ENCODE measurements at places on chromosomes 11 and 22.
A peak's percentile ranks its signal among the peaks of the same experiment; 100 is the strongest.

- DNase-seq: no peak
Observed at GRCh38 chr22:47775686-47776085, 1013.2 kb downstream of the TBC1D22A start.

- DNase-seq: no peak
Observed at GRCh38 chr11:109480251-109480650, 58.3 kb downstream of the C11orf87 start.

DNA sequence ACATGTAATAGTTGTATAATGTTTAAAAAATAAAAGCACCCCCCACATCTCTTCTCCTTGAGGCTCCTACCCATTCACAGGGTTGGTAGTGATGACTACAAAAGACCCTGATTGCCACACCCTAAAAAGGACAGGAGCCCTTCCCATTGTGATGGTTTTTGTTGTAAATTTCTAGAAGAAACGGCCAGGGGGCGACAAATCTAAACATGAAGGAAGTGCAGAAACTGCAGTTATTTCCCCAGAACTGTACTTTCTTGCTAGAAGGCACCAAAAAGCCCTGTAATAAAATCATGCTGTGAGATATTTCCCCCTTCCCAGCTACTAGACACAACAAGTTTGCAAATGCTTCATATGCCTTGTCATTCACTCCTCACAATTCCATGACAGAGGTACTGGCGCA is 10.8 kb downstream of the PRR5L start:
- DNase-seq: no peak

GRCh38 chr11:110173811-110174644 is 80.8 kb downstream of the ZC3H12C start:
- peak; percentile 62 for DNase-seq

- DNase-seq: no peak
Observed at GRCh38 chr22:39493759-39494158, 8.3 kb upstream of the MIEF1 start.

GRCh38 chr22:23029521-23030228 is 40.6 kb upstream of the GNAZ start:
- no peak for DNase-seq

DNA sequence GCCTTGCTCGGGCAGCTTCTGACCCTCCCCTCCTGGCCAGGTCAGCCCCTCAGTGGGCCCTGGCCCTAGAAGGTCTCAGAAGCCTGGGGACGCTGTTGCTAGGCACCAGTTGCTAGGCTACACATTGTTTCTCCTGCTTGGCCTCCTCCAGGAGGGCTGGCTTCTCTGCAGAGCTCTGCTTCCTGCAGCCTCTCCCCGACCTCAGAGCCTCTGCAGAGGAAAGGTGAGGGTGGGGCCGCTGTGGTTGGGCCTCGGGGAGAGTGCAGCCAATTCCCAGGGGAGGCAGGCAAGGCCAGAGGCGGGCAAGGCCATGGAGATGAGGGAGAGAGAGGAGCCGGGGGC is 27.6 kb upstream of the LRRC10B start:
- no peak for DNase-seq

GRCh38 chr11:74780248-74781005 is 31.8 kb downstream of the RNF169 start:
- DNase-seq: no peak

DNA sequence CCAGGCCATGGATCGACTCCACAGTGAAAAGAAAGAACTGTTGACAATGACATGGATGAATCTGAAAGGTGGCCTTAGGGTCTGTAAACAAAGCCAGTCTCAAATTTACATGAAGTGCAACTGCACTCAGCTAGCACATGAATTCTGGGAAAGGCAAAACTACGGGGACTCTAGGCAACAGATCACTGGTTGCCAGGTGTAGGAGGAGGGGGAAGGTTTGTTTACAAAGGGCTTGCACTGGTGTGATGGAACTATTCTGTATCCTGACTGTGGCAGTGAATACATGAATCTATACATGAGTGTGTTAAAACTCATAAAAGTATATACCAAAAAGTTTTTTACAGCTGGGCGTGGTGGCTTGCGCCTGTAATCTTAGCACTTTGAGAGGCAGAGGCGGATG is 27.3 kb downstream of the ALX4 start:
- no peak for DNase-seq

GRCh38 chr11:14551380-14551779 is 31.2 kb upstream of the PSMA1 start:
- no peak for DNase-seq

GRCh38 chr11:122158171-122158570 is 42.2 kb upstream of the BLID start:
- no peak for DNase-seq

DNA sequence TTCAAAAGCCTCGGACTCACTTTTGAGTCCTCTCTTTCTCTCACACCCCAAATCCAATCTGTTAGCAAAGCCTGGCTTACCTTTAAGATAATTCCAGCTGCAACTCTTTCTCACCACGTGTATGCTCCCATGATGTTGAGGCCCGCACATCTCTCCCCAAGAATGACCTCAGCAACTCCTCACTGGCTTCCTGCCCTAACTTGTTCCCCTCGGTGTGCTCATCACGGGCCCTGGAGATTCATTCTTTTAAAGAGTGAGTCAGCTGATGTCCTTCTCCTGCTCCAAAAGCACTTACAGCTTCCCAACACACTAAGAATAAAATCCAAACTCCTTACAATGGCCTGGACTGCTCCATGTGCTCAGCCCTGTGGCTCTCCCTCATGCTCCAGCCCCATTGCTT is 1041.3 kb downstream of the OPCML start:
- DNase-seq: no peak

DNA sequence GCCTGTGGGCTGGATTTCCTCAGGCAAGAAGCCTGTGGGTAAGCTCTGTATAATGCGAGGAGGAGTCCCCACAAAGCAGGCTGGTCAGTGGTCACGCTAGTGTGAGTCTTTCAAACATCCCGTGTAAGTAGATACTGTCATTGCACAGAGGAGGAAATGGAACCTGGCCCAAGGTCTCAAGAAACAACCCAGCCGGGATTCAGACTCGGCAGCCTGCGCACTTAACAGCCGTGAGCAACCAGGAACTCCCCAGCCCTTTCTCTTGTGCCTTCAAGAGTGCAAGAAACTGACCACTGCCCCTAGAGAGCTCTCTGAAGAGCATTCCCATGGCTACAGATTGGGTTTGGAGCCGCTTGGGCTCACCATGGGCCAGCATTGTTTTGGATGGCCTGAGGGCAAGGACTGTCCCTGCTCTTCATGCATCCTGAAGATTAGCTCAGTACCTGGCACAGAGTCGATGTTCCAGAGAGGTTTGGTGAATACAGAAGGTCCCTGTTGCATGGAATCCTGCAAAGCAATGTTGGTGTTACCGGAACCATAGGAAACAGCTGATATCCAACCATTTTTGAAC is 6.0 kb downstream of the MPST start:
- no peak for DNase-seq

DNA sequence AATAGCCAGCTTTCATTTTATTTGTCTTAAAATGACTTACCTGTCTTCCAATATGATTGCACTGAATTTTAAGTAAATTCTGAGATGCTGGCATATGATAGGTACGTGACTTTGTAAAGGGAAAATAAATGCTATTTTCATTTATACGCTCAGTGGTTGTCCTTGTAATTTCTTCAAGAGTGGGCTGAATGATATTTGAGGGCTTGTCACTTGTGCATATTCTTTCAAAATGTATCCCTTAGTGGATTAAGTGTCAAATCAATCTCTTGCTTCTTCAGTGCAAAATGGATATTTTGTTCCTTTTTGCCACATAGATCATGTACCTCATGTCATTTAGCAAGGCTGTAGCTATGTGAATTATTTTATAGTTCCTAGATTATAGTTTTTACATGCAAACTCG is 56.9 kb downstream of the GAS2 start:
- no peak for DNase-seq

GRCh38 chr11:119320776-119321524 is 4.0 kb upstream of the MCAM start:
- peak; percentile 41 for DNase-seq

DNA sequence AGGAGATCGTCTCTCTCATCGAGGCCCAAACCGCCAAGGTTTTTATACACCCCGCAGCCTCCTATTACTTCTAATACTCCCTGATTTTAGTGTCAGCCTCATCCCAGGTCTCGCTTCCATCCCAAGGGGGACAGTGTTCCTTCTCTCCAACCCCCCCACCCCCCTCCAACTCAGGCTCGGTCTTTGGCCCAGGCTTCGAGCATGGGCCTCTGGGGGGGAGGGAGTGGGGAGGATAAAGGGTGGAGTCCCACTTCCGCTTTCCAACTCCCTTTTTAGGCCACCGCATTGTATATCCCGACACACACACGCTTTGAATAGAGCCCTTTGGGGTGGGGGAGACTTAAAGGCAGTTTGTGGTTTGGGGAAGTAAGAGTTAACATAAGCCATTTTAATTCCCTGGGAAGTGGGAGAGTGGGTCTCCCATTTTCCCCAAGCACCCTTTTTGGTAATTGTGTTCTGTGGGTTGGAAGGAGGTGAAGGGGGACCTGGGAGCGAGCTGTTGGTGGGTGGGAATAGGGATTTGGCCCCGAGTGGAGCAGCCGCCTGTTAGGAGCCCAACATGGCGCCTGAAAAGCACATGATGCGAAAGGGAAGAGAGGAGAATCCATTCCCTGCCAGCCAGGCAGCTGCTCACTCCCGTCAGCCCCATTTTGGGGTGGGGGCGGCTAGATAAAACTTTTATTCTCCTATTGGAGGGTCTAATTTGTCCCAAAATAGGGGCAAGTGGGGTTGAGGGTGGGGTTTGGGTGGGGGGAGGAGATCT is 844 bp downstream of the PCF11 start:
- DNase-seq: no peak

GRCh38 chr11:107856981-107857517 is 1.5 kb downstream of the SLC35F2 start:
- no peak for DNase-seq

GRCh38 chr11:10426475-10426874 is 28.6 kb upstream of the AMPD3 start:
- no peak for DNase-seq

DNA sequence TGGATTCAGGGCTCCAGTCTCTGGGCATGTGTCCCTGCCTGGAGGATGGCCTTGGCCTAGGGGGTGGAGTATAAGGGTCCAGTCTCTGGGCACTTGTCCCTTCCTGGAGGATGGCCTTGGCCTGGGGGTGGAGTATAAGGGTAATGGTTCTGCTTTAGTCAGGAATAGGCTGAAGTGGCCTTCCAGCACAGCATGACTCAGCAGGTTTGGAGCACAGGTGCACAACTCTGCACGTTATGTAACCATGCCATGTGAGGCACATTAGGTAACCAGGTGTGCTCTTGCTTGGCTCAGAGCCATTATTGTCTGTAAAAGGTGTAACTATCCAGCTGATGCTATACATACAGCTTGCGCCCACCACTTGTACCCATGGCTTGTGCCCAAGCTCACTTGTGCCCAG is 48.4 kb upstream of the POLD3 start:
- DNase-seq: no peak

DNA sequence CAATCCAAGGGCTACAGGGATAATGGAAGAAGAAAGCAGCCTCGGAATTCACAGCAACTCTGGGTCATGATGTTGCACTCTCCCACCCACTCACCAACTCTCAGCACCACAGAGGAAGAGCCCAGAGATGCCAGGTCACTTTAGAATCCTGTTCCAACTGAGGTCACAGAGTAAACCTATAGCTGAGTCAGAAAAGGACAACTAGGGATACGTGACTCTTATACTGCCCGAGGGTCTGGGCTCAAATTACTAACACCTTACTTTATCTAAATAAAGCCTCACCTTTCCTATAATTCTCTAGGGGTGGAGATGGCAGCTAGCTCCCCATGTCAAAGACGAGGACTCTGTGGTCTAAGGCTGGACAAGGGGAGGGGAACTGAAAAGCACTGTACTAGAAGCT is 24.6 kb downstream of the IL18BP start:
- DNase-seq: no peak

DNA sequence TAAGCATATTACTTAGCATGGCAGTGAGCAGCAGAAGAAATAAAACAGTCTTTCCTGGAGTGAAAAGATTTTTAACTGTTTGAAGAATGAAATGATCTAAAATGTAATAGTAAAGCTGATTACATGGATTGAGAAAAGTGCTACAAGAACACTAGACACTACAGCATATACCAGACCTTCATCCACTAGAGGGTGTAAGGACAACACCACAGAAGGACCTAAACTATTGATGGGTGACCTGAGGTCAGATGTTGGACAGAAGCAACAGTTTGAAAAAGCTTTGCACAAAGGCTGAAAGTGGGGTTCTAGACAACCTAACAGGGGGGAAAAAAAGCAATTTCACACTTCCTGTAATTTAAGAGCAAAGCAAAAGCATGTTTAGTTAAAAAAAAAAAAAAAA is 97.7 kb downstream of the RBFOX2 start:
- DNase-seq: no peak

DNA sequence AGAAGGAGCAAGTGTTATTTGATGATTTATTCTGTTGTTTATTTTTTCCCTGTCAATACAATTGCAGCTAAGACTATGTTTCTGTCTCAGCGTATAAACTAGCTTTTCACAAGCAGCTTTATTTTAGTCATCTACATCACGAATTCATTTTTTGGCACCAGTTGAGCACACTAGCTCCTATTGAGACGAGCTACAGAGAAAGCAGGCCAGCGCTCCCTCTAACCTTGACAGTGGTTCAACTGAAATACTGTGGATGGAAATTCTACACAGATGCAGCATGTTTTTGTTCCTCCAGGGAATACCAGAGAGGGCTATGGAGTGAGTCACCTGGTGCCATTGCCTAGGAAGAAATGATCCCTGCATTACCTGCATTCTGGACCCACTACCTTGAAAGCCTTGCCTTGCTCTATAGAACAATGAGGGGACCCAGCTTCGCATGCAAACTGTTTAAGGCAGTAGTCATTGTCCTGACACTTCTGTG is 108.2 kb upstream of the ARHGAP42 start:
- DNase-seq: no peak

GRCh38 chr22:22893891-22894739 is 6.5 kb downstream of the IGLL5 start:
- DNase-seq: no peak

Measured in stimulated activated CD8-positive, alpha-beta memory T cell treated with anti-CD3 and anti-CD28 coated beads, Interleukin-2, amount 100 ng/mL, for 48 hours (primary cell).